Naive thymus-derived CD4-positive, alpha-beta T cell (primary cell): ENCODE measurements at places on chromosomes 2 and 18. TPM values are rescaled to one million over a fixed set of nuclear protein-coding genes. Genes with fewer than 3 reads are reported as not detected.

Gene ELP2
- total RNA-seq: 150 TPM

Gene AMMECR1L
- 10.5 TPM for total RNA-seq

- DNase-seq: no peak
Observed at GRCh38 chr2:98012561-98012991, 16.8 kb upstream of the TMEM131 start.

GRCh38 chr2:208253600-208254117, 1.2 kb downstream of the IDH1 start:
- DNase-seq: no peak

DNA sequence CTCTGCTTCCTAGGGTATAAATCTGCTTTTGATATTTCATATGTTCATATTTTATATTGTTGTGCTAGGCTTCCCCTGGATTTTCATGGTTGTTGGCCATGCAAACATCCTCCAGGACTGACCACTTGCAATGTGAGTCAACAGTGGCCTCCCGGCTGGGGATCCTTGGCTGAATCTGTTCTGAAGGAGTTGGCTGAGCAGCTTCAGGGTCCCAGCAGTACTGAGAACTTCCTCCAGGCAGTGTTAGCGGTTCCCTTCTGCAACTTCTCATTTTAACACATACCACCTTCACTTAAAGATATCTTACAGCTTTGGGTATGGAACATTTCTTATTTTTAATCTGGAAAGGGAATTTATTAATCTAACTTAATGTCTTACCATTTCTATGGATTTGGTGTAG, 122.1 kb downstream of the DTNB start:
- no peak for DNase-seq

DNA sequence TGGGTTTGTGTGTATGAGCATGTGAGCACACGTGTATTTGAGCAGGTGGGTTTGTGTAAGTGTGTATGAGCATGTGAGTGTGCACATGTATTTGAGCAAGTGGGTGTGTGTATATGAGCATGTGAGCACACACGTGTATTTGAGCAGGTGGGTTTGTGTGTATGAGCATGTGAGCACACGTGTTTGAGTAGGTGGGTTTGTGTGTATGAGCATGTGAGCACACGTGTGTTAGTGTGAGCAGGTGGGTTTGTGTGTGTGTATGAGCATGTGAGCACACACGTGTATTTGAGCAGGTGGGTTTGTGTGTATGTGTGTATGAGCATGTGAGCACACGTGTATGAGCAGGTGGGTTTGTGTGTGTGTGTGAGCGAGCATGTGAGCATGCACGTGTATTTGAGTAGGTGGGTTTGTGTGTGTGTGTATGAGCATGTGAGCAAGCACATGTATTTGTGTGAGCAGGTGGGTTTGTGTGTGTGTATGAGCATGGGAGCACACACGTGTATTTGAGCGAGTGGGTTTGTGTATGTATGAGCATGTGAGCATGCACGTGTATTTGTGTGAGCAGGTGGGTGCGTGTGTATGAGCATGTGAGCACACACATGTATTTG, 169.7 kb downstream of the TWIST2 start:
- DNase-seq: no peak

Gene KATNAL2
- 2.7 TPM for total RNA-seq

Gene SERPINB13
- total RNA-seq: not detected

DNA sequence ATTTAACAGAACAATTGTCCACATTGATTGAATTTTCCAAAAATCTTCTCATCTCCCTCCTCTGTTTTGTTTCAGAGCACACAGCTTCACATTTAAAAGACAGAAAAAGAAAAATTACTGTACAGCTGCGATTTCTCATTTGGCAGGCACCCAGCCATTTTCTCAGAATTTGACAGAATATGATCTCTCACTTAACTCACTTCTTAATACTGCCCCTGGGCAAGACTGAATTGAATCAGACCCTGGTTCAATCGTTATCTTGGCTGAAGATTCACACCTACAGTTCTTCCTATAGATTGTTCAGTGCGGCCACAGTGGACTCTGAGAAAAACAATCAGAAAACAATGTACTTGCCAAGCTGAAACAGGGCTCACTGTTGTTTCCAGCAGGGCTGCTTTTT, 90.2 kb upstream of the LHCGR start:
- DNase-seq: no peak

DNA sequence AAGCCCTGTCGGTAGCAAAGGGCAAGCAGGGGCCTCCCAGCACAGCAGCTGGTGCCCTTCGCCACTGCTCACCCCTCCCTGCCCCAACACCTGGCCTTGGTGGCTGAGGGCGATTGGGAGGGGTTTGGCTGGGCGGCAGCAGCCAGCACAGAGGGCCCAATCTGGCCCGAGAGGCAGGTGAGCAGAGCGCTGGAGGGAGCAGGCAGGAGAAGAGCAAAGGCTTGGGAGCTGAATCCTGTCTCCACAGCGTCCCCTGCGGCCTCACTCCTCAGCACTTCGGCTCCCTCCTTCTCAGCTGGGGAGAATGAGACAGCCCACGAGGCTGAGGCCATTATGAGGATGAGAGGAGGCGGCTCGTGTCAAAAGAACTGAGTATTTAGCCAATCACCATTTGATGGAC, 74.9 kb upstream of the TAF1B start:
- no peak for DNase-seq
